ENCODE measurements at places on chromosomes 1 and 21.

- no peak for DNase-seq
Observed at GRCh38 chr1:69403756-69404320, 163.9 kb upstream of the LRRC7 start.

DNA sequence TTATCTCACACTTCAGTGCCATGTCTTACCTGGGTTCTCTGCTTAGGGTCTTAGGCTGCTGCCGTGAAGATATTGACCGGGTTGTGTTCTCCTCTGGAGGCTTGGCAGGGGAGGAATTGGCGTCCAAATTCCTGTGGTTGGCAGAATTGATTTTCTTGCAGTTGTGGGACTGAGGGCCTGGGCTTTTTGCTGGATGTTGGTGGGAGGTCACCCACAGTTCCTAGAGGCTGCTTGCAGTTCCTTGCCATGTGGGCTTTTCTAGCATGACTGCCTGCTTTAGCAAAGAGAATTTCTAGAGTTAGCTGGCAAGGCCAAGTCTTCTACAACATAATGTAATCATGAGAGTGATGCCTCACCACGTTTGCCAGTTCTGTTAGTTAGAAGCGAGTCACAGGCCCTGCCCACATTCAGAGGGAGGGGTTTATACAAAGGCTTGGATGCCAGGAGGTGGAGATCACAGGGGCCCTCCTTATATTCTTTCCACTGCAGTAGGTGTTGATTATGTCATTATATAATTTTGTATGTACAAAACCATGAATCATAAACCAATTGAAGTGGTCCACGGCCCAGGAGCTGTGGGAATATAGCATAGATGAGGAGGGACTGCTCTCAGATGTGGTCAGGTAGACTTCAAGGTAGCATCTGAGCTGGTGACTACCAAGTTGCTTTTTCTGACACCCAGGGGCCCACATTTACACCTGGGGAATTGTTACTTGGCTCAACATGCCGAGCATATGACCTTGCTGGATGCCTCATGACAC is 6.6 kb downstream of the UBL4B start:
- DNase-seq = no peak

GRCh38 chr21:38126666-38127303 is 130.0 kb upstream of the KCNJ15 start:
- DNase-seq = peak; percentile 26

- no peak for DNase-seq
Observed at GRCh38 chr1:1928231-1929101, 9.4 kb upstream of the TMEM52 start.

DNA sequence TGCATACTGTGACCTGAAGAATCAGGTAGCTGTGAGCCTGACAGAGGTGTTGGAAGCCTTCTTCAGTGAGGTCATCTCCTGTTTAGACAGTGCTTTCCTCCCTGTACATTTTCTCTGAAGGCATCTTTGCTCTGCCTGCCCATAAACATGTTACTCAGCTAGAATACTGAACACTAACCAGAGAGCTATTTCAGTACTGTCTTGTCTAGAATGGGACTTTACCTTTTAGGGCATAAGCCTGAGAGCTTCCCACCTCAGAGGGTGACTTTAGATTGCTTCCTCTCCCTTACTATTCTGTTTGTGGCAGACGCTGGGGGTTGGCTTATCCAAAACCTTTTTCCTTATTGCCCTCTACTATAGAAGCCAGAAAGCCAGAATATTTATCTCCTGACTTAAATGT is 23.3 kb upstream of the ZNF326 start:
- DNase-seq = no peak

DNA sequence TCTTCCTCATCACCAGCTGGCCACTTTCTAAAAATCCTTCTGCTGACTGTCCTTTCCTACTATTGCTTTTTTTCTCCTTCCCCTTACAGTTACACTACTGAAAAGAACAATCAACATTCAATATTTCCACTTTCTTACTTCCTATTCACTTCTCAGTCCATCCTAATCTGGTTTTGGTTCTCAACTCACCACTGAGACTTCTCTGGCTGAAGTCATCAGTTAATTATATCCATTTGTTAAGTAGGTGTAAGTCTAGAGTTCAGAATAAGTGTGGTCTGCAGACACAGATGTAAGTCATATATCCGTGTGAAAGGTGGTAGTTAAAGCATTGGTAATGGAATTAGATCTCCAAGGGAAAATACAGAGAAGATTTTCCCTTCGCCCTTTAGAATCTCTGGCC is 21.4 kb downstream of the PEA15 start:
- DNase-seq = no peak

- DNase-seq = no peak
Observed at GRCh38 chr1:29258976-29259801, 22.9 kb downstream of the PTPRU start.

DNA sequence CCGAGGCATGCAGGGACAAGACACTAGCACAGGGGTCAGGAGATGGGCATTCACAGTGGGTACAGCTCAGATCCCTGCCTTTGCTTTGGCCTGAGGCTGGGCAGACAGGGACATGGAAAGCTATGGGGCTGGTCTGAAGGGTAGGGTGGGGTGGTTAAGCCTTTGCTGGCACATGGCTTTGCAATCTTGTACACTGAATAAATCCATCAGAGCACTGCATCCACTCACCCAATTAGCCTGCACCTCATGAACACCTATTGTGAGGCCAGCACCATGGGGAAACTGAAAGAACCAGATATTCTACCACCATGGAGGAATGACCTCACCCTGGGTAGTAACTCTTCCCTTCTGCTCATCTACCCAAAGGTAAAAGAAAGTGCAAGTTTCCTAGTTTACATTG is 199.6 kb upstream of the LMO4 start:
- DNase-seq = no peak

GRCh38 chr1:94118013-94118412 is 2.9 kb downstream of the ABCA4 start:
- no peak for DNase-seq

DNA sequence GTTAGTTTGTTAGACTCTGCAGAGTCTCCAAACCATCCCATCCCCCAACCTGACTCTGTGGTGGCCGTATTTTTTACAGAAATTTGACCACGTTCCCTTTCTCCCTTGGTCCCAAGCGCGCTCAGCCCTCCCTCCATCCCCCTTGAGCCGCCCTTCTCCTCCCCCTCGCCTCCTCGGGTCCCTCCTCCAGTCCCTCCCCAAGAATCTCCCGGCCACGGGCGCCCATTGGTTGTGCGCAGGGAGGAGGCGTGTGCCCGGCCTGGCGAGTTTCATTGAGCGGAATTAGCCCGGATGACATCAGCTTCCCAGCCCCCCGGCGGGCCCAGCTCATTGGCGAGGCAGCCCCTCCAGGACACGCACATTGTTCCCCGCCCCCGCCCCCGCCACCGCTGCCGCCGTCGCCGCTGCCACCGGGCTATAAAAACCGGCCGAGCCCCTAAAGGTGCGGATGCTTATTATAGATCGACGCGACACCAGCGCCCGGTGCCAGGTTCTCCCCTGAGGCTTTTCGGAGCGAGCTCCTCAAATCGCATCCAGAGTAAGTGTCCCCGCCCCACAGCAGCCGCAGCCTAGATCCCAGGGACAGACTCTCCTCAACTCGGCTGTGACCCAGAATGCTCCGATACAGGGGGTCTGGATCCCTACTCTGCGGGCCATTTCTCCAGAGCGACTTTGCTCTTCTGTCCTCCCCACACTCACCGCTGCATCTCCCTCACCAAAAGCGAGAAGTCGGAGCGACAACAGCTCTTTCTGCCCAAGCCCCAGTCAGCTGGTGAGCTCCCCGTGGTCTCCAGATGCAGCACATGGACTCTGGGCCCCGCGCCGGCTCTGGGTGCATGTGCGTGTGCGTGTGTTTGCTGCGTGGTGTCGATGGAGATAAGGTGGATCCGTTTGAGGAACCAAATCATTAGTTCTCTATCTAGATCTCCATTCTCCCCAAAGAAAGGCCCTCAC is at the start of gene OLIG2:
Gene OLIG2, plus strand, starts transcription at position 447 of the 954 bp plus-strand sequence. CDS start 928 bp downstream, outside the sequence.
- DNase-seq = no peak

DNA sequence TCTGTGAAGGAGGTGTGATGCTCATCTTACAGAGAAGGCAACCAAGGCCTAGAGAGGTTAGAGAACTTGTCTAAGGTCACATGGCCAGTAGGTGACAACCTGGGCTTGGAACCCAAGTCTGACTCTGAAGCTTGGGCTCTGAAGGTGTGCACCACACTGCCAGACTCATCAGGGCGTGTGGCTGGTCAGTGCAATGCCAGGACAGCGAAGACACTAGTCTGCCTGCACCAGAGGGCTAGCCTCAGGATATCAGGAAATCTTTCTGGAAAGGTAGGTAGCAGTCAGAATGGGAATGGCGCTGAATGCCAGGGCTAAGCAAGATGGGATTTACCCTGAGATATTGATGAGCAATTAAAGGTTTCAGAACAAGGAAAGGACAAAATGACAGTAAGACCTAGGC is 34.9 kb downstream of the ELK4 start:
- DNase-seq = no peak

GRCh38 chr1:113947388-113948107 is 18.4 kb downstream of the HIPK1 start:
- DNase-seq = no peak

DNA sequence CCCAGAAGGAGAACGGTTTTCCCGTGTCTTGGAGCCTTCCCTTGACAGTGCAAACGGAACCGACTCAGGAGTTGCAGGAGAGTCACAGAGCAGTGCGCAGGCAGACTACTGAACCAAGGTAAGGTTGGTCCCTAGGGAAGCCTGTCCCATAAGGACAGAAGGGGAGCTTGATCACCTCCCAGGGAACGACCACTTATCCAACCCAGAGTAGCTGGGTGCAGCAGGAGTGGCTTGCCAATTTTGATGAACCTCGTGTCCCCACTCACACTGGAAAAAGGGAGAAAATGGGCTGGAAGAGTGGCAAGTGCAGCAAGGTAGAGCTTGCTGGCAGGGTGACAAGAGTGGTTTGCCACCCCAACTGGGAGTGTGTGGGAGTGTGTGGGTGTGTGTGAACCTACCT is 95.1 kb downstream of the LIPI start:
- DNase-seq = no peak

DNA sequence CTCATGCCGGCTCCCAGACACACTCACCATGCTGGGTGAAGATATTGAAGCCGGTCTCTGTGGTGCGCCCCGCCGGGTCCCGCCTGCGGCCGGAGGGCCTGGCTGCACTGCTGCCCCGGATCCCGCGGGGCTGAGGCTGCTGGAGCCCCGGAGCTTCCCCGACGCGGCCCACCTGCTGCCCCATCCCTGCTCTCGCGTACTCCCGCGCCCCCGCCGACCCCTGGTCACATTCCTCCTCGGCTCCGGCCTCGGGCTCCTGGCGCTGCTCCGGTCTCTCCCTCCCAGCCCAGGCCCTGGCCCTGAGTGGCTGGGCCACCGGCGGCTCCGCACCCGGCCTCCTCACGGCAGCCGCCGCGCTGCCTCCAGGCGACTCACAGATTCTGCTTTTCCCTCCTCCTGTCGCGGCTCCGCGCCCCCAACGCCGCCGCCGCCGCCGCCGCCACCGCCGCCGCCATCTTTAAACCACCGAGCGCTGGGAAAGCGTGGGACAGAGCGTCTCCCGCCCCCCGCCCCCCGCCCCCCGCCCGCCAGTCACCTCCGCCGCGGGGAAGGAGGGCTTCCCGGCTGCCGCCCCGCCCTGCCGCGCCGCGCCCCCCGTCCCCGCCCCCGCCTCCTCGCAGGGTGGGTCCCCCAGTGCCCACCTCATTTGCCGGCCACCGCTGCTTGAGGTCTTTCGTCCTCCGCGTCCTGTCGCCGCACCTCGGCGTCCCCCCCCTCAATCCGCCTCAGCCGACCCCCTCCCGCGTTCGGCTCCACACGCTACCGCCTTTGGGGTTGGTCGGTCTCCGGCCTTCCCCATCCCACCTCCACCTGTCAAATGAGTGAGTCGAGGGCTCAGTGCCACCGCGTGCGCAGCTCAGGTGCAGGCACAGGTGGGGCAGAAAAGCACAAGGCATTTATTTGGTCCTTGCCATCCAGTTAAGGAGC is at the start of gene ABL2:
Gene ABL2, minus strand, starts transcription at position 464 of the 927 bp plus-strand sequence. Its CDS starts 280 bp downstream, at position 184.
- DNase-seq = peak; percentile 32

DNA sequence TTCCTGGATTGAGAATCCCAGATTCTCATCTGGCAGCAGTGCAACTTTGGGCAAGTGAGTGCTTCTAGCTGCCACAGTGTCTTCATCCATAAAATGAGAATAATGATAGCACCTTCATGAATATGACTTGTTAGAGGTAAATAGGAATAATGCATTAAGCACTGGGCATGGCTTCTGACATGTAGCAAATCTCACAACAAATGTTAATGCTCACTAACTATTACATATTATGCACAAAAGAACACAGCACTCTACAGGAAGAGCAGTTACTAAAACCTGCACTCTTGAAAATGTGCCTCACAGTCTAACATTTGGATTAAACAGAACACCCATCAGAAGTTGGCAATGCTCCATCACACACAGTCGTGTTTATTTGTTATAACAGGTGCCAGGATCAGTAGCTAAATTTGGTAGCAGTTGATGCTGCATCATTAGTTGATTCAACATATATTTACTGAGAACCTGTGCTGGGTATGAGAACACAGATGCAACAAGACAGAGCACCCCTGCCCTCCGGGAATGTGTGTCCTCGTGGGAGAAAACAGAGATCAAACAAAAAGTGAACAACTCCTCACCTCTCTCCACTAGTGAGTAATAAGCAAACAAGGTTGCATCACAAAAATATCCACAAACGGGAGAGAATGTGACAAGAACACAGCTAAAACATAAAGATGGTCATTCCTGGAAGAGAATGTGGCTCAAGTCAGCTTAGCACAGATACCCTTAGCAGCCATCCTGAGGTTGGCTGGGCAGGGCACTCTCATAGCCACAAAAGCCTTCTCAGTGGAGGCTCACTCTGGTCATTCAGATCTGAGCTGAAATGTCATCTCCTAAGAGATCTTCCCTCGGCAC is 26.2 kb upstream of the LBR start:
- no peak for DNase-seq

DNA sequence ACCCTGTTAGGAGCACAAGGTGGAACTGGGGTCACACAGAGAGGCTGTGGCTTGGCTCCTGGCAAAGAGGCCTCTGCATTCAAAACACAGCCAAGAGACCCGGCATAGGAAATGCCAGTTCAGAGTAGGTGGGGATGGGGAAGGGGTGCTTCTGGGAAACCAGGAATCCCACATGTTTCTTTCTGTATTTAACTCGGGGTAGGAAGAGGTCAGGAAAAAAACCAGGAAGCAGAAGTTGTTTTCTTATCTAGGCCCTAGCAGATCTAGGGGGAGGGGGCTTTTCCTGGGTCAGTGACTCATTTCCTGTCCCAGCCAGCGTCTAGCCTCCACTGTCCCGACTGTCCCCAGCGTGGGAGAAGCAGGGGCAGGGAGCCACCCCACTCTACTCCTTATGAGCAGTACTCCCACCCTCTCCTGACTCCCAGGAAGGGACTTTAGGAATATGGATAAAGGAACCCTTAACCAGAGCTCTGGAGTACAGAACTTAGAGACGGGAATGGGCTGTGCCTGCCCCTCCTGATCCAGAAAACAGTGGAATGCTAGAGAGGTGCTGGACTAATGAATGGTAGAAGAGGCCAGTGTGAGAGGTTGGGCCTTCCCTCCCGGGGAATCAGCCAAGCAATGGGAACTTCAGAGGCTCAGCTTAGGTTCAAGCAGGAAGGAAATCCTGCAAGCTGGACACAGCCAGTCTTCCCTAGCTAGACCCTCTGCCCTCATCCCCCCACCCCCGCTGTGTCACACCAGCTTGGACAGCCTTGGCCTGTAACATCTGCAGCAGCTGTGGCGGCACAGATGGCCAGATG is 5.7 kb downstream of the FHL3 start:
- DNase-seq = no peak

GRCh38 chr1:240511789-240512188 is 100.2 kb downstream of the GREM2 start:
- DNase-seq = no peak
